ENCODE measurements at places on chromosomes 6 and 20.
A peak's percentile ranks its signal among the peaks of the same experiment; 100 is the strongest.

DNA sequence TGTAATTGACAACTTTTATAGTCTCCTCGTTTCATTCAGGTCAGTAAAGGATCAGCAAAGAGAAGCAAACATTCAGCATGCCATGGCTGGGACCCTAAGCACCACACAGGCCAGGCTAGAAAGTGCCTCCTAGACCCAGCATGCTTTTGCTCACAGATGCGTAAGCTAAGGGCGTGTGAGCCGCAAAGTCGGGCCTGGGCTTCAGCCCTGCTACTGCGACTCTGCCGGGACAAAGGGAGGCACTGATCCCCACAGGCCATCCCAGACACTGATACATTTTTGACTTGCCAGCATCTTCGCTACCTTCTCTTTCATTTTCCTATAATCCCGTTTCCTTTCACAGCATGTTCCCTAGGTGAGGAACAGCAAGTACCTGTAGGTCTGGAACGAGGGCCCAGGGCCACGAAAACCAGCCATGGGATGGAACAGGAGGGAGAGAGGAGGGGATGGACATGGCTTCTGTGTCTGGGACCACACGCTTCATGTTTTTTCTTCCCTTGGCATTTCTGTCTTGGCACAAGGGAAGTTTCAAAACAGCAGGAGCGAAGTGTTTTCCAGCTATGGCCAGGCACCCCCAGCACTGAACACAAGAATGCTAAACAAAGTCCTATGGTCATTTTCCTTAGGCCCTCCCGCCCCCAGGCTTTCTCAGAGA is 42.6 kb downstream of the IRF4 start:
- DNase-seq = no peak

- peak; percentile 37 for DNase-seq
Observed at GRCh38 chr20:34037121-34037520, 43.4 kb downstream of the RALY start.

GRCh38 chr20:52890130-52890529 is 82.0 kb upstream of the TSHZ2 start:
- DNase-seq = no peak

GRCh38 chr6:39941138-39941537 is 6.9 kb upstream of the MOCS1 start:
- DNase-seq = no peak

GRCh38 chr20:2698186-2698817 is 5.7 kb downstream of the EBF4 start:
- DNase-seq = no peak

DNA sequence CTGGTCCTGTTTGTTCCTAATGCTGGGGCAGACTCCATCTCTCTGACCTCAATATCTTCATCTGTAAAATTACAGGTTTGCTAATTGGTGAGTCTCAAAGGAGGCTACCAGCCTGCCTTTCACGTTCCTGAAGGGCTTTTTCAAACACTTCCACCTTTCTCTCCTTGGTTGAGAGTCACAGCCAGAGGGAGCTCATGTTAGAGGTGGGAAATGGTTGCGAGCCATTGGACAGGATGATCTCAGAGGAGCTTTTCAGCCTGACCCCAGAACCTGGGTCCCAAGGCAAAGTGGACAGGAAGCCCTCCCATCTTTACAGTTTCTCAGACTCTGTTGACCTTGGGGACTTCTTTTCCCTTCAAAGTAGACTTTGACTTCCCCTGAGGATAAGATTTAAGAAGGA is 37.6 kb downstream of the NDUFAF5 start:
- no peak for DNase-seq

- DNase-seq = no peak
Observed at GRCh38 chr20:57651881-57652605, 31.8 kb upstream of the ZBP1 start.

DNA sequence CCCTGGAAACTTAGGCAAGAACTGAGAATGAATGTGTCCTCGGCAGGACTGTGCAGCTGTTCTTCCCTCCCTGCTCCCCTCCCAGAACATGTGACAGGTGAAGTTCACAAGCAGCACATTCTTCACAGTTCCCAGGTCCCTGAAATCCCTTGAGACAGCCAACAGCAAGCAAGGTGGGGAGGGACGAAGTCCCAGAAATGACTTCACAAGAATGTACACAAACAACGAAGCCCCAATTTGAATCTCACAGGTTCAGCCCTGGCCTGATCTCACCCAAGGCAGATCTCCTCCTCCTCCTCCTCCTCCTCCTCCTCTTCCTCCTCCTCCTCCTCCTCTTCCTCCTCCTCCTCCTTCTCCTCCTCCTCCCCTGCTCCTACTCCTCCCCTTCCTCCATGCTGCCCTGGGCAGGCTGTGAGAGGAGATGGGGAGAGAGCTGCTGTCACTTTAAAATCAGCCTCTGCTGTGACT is 32.4 kb downstream of the WRNIP1 start:
- DNase-seq = no peak

DNA sequence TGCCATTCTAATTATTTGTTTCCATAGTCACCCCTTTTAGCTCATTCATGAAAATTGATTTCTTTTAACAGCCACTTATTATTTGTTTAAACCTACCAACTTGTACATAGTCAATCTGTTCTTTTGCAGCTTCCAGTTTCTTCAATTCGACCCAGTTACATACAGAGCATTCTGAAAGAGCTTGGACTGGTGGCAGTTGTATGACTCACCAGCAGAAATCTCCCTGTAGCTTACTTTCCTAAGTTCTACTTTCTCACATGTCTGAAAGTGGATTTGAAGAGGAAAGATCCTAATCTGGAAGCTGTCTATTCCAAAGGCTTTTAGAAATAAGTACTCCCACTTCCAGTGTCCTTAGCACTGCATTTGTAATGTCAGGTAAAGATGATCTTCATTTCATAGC is 447.9 kb downstream of the HTR1B start:
- no peak for DNase-seq

DNA sequence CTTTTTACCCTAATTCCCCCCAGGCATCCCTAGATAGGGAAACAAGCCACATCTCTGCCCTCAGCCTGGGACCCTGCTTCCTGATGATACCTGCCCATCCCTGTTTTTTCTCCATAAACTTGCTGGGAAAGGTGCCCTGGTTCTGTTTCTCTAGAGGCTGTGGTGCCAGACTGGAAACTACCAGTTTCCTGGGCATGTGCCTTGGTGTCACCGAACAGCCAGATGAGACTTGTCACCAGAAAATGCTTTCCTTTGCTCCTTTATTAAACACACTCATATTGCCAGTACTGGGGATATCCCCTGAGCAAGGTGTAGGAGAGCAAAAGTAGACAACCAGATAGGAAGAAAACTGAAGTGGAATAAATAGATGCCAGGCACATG is 16.8 kb downstream of the SRSF3 start:
- DNase-seq = no peak

- no peak for DNase-seq
Observed at GRCh38 chr6:21595285-21596144, 2.0 kb downstream of the SOX4 start.

DNA sequence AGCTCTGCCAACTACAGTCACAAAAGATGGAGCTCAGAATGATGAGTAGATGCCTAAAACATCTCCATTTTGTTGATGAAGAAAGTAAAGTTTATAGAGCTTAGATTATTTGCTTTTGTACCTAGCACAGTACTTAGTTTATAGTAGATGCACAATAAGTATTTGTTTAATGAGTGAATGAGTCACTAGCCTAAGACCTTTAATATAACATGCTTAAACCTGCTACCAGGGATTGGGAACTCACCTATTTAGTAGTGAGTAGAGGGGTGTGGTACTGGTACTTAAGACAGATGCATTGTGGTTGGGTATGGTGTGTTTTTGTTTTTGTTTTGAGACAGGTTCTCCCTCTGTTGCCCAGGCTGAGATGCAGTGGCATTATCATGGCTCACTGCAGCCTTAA is 35.8 kb downstream of the TRIM38 start:
- DNase-seq = no peak

- no peak for DNase-seq
Observed at GRCh38 chr6:108001696-108002231, 43.8 kb upstream of the SEC63 start.
